Type B pancreatic cell (in vitro differentiated cells): ENCODE measurements at places on chromosomes 5 and 9.

- no peak for DNase-seq
- H3K27me3 ChIP-seq: no peaks in the 10 kb centered on the region
- peaks cover 24% of the 10 kb centered on the region for H3K4me1 ChIP-seq
- H3K4me3 ChIP-seq: no peak overlapping the region
Measured at GRCh38 chr5:172868436-172868923, 34.4 kb downstream of the ERGIC1 start.

GRCh38 chr9:129716091-129716490 is 36.8 kb downstream of the PTGES start:
- H3K4me1 ChIP-seq: peaks cover 27% of the 10 kb centered on the region
- H3K27me3 ChIP-seq: peaks cover 7% of the 10 kb centered on the region
- no peak for DNase-seq
- H3K27ac ChIP-seq: no peak overlapping the region
- no peak overlapping the region for H3K4me3 ChIP-seq

DNA sequence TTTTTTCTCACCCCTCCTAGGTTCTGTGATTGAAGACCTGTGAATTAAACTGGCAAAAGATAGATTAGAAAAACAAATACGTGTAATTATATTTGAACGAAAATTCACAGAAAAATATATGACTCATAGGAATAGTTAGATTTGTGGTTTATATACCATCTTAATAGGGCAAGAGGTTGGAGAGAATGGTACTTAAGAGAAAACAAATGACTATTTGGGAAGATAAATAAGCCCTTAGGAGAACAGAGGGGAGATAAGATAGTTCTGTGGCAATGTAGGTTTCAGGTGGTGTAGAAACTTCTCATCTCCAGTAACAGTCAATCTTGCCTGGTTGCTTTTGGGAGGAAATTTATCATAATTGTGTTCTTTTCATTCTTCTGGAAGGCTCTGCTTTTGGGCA is 122.0 kb downstream of the PRDM9 start:
- no peaks in the 10 kb centered on the region for H3K27me3 ChIP-seq
- no peak for DNase-seq
- H3K27ac ChIP-seq: no peak overlapping the region
- H3K4me1 ChIP-seq: no peaks in the 10 kb centered on the region

- no peak overlapping the region for H3K4me3 ChIP-seq
- H3K27ac ChIP-seq: no peak overlapping the region
- no peaks in the 10 kb centered on the region for H3K36me3 ChIP-seq
- H3K4me1 ChIP-seq: peaks cover 20% of the 10 kb centered on the region
- no peak for DNase-seq
Measured at GRCh38 chr9:18488886-18489285, 14.9 kb downstream of the ADAMTSL1 start.

- DNase-seq: no peak
- H3K27ac ChIP-seq: no peak overlapping the region
- H3K36me3 ChIP-seq: peaks cover 4% of the 10 kb centered on the region
- peaks cover 5% of the 10 kb centered on the region for H3K27me3 ChIP-seq
- H3K4me1 ChIP-seq: peaks cover 18% of the 10 kb centered on the region
Measured at GRCh38 chr5:170792878-170793277, 9.4 kb downstream of the GABRP start.

- H3K4me1 ChIP-seq: peaks cover 6% of the 10 kb centered on the region
- H3K27ac ChIP-seq: no peak overlapping the region
- H3K36me3 ChIP-seq: no peaks in the 10 kb centered on the region
- no peak overlapping the region for H3K4me3 ChIP-seq
- H3K27me3 ChIP-seq: peaks cover 5% of the 10 kb centered on the region
Measured at GRCh38 chr9:99027443-99027842, 77.5 kb upstream of the TGFBR1 start.

GRCh38 chr5:99019812-99020697 is 91.2 kb upstream of the CHD1 start:
- H3K4me3 ChIP-seq: peak overlapping the region; percentile 23
- peak overlapping the region; percentile 47 for H3K27ac ChIP-seq

DNA sequence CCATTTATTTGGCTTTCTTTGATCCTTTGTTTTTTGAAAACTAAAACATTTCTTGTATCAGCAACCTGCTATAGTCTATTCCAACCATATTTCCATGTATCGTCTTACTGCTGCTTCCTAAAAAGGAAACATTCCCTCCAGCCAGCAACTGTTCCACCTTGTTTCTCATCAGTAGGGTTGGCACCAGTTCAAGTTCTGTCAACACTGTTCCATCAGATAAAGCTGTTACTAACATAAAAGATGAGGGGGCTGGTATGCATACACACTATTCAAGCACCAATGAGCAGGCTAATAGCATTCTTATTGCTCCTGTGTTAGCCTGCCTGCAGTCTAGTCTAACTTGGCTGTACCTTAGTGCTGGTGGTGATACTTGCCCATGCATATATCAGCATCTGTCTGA is 178.3 kb downstream of the CWC27 start:
- no peak for DNase-seq
- H3K4me1 ChIP-seq: peaks cover 7% of the 10 kb centered on the region
- no peaks in the 10 kb centered on the region for H3K27me3 ChIP-seq
- no peak overlapping the region for H3K4me3 ChIP-seq
